ENCODE measurements at places on chromosomes 7 and 10.
A peak's percentile ranks its signal among the peaks of the same experiment; 100 is the strongest.

GRCh38 chr10:34392641-34393170 lies 422.4 kb downstream of the PARD3 start:
- DNase-seq: no peak

GRCh38 chr7:151876899-151877777 lies at the start of gene PRKAG2:
TSS of gene PRKAG2 (minus strand) at chr7:151877115. CDS start at chr7:151876620, 495 bp downstream.
- DNase-seq: peak; percentile 66

DNA sequence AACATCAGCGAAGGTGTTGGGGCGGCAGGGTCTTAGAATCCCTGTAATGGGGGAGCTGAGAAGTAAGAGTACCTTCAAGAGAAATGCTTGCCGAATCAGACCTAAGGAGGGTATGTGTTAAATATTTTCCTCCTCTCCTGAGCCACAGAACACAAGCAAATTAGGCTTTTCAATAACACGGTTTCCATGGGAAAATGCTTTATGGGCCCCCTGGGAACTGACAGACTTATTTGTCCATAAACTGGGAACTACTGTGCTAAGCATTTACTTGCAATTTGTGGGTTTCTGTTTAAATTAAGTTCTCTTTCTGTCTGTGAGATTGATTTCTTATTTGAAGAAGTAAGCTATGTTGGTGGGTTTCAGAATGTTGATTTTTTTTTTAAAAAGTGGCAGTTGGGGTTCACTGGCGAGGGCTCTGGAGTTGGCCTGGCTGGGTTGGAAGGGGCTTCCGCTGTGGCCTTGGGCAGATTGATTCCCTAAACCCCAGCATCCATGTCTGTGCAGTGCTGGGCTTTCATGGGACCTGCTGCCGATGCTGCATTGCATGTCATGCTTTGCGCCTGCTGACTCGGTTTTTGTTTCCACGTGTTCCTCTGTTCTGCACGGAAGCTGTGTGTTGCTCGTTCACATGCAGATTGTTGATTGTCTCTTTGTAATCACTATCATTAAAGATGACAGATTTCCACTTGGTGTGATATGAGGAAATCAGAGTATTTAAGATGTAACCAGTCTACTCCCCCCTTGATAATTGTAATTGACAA lies 7.2 kb downstream of the RBM17 start:
- DNase-seq: no peak

GRCh38 chr7:19353180-19353579 lies 208.0 kb upstream of the FERD3L start:
- no peak for DNase-seq

GRCh38 chr7:96426027-96426426 lies 104.1 kb upstream of the SLC25A13 start:
- no peak for DNase-seq

DNA sequence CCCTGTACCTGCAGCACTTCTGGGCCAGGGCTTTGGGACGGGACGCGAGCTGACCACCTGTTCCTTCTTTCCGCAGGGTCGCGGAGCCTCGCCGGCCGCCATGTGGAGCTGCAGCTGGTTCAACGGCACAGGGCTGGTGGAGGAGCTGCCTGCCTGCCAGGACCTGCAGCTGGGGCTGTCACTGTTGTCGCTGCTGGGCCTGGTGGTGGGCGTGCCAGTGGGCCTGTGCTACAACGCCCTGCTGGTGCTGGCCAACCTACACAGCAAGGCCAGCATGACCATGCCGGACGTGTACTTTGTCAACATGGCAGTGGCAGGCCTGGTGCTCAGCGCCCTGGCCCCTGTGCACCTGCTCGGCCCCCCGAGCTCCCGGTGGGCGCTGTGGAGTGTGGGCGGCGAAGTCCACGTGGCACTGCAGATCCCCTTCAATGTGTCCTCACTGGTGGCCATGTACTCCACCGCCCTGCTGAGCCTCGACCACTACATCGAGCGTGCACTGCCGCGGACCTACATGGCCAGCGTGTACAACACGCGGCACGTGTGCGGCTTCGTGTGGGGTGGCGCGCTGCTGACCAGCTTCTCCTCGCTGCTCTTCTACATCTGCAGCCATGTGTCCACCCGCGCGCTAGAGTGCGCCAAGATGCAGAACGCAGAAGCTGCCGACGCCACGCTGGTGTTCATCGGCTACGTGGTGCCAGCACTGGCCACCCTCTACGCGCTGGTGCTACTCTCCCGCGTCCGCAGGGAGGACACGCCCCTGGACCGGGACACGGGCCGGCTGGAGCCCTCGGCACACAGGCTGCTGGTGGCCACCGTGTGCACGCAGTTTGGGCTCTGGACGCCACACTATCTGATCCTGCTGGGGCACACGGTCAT lies 13.3 kb downstream of the GPR146 start:
- no peak for DNase-seq

GRCh38 chr10:103044942-103045489 lies 126.9 kb downstream of the CNNM2 start:
- DNase-seq: no peak

- DNase-seq: no peak
Observed at GRCh38 chr10:101132636-101133473, 1.8 kb downstream of the TLX1 start.

DNA sequence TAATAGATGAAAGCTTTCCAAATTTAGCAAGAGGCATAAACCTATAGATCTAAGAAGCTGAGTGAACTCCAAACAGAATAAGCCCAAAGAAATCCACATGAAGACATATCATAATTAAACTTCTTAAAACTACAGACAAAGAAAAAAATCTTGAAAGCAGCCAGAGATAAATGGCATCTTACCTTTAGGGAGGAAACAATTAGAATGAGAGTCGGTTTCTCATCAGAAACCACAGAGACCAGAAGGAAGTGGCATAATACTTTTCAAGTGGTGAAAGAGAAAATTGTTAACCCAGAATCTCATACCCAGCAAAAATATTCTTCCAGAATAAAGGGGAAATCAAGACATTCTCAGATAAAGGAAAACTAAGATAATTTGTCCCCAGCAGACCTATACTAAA lies 98.9 kb upstream of the NANOS1 start:
- DNase-seq: no peak

- no peak for DNase-seq
Observed at GRCh38 chr7:129146237-129146979, 1.9 kb downstream of the TSPAN33 start.

DNA sequence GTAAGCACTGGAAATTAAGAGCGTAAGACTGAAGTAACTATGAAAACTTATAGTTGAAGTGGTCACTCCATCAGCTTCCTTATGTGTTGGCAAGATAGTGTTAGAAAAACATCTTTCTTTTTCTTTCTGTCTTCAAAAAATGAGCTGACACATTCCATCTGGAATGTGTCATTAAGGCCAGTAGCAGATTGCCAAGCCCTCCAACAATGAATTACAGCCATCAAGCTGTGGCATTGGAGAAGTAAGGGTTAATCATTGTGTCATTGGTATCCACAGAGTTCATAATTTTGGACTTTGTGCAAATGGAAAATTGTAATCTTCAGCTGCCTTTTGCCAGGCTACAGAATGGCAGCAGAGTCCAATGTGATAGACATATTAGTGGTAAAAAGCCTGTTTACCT lies 926.3 kb downstream of the NRG3 start:
- DNase-seq: no peak

DNA sequence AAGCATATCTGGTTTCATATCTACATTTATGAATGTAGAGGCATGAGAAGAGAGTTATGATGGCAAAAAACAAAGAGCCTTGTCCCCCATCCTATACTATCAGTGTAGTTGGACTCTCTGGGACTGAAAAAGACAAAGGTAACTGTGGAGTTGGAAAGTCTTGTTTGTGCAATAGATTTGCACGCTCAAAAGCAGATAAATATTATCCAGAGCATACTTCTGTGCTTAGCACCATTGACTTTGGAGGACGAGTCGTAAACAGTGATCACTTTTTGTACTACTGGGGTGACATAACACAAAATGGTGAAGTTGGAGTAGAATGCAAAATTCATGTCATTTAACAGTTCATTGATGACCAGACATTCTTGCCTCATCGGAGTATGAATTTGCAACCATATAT lies 85.2 kb upstream of the EGFR start:
- DNase-seq: no peak

Measured in stimulated activated CD4-positive, alpha-beta T cell treated with anti-CD3 and anti-CD28 coated beads, TNF-alpha, amount 100 ng/mL, for 4 hours (primary cell).